ENCODE measurements at places on chromosomes 3 and 15.

DNA sequence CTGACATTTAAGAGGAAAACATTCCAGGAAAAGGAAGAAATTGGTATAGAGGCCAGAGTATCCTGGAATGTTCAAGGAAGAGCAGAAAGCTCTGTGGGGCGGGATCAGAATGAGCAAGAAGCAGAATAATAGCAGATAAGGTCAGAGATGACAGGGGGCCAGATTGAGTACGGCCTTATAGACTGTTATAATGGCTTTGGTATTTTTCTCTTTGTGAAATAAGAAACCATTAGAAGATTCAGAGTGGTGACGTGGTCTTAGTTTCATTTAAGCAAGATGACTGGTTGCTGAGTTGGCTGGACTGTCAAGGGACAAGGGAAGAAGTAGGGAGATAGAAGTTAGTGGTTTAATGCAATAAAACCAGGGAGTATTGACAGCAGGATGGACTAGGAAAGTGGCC is 218.3 kb upstream of the SOX2 start:
- DNase-seq = no peak

DNA sequence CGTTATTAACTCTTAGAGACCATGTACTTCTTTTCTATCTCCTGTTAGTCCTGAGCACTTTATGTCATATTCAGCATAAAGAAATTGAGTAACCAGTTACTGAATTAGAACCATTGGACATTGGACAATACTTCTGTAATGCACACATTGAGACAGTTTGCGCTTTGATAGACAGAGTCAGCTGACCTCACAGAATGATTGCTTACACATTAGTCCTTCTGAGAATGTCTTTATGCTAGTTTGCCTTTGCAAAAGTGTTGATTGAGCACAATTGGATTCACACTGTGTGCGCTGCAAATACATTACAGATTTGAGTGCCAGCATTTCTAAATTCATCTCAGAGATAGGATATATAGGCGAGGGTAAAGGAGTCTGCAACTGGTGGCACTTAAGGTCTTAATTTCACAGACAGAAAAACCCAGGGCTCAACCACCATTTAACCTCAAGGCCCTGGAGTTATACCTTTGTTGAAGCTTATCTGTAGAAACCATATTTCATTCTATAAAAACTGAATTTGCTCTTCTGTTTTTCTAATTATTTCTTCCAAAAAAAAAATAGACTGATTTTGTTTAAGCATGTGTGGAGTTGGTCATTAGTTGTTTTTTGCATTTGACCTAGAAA is 3.8 kb downstream of the SERPINI1 start:
- no peak for DNase-seq

GRCh38 chr3:184389384-184389783 is 9.5 kb downstream of the CHRD start:
- DNase-seq = no peak

DNA sequence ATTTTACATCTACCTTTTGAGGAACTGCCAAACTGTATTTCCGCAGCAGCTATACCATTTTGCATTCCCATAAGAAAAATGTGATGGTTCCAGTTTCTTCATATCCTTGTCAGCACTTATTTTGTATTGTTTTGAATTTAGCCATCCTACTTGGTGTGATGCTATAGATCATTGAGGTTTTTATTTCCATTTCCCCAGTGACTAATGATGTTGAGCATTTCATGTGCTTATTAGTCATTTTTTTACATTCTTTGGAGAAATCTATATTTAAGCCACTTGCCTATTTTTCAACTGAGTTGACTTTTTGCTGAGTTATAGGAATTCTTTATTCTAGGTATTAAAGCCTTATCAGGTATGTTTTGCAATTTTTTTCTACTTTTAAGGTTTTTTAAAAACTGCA is 347.6 kb upstream of the RARB start:
- DNase-seq = no peak

GRCh38 chr3:46936733-46937250 is 39.8 kb downstream of the CCDC12 start:
- no peak for DNase-seq

DNA sequence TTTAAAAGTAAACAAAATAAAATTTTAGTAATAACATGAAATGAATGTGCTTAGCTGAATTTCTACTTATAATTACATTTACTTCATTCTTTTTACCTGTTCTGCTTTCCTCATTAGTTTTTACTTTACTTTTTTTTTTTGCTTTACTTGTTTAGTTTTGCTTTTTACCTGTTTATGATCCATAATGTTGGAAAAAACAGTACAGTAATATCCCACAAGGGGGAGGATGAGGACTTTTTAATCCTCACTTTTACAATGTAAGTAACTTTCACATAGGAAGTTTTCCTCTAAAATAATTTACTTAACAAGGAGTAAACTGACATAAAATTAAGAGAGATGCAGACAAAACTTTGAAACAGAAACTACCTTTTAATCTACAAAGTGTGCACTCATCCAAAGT is 268.7 kb downstream of the TBC1D5 start:
- no peak for DNase-seq

GRCh38 chr3:158460926-158461325 is 110.1 kb upstream of the MLF1 start:
- no peak for DNase-seq

DNA sequence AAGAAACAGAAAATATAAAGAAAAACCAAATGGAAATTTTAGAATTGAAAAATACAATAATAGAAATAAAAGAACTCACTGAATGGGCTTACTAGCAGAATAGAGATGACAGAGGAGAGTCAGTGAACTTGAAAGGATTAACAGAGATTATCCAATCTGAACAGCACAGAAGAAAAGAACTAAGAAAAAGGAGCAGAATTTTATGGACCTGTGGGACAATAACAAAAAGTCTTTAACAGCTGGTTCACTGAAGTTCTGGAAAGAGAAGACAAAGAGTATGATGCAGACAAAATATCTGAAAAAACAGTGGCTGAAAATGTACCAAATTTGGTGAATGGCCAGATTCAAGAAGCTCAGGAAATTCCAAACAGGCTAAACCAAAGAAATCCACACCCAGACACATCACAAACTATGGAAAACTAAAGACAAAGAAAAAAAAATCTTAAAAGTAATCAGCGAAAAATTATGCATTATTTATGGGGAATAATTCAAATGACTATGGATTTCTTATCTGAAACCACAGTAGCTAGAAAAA is 9.7 kb upstream of the GNB5 start:
- DNase-seq = no peak

GRCh38 chr15:28977377-28978010 is 91.7 kb downstream of the APBA2 start:
- peak; percentile 47 for DNase-seq
